Suppressor macrophage (primary cell): ENCODE measurements at places on chromosomes 4 and X.

GRCh38 chr4:26069218-26069617 lies 155.2 kb downstream of the SMIM20 start:
- no peak for DNase-seq

DNA sequence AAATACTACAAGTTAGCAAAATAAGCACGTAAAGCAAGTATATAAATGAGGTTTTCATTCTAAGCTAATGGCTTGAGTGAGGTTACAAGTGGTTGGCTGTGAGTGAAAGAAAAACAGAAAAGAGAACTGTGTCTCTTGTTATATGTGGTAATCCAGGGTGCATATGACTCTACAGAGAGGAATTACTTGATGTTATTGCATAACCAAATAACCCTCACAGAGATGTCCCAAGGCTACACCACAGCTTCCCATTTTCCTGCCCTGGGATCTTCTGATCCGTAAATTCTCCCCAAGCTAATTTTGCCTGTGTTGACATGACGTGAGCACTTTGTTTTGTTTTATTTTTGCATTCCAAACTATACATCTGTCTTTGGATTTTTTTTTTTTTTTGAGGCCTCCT lies 470.0 kb upstream of the INTU start:
- peak; percentile 76 for DNase-seq

DNA sequence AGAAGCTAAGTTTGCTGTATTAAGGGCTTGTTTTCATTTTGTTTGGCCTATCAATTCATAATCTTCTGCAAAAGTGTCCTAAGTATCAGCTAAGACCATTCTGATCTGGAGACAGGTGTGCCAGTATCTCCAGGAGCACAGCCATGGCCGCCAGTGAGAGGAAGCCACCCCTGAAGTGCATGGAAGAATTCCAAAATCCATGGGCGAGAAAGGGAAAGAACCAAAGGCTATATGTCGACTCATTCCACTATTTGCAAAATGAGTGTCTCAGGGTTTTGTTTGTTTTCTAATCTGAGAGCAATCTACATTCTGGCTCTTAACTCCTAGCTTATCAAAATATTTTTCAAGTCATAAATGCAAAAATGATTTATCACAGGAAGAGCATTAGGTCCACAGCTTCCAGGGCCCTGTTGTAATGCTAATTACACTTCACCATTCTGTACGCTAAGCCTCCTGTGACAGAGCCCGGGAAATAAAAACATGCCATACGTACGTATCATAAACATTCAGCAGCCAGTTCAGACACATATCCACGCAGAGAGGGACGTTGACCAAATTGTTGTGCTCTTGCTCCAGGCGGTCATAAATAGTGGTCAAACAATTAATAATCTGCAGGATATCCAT lies 137.3 kb upstream of the FTHL17 start:
- no peak for DNase-seq

GRCh38 chr4:26812049-26812714 lies 48.5 kb upstream of the STIM2 start:
- DNase-seq = no peak
